Naive thymus-derived CD4-positive, alpha-beta T cell (primary cell): ENCODE measurements at places on chromosomes 1 and 21.

- no peak overlapping the region for H3K4me3 ChIP-seq
- no peaks in the 10 kb centered on the region for H3K36me3 ChIP-seq
- peaks cover 12% of the 10 kb centered on the region for H3K4me1 ChIP-seq
- DNase-seq: no peak
- no peaks in the 10 kb centered on the region for H3K27me3 ChIP-seq
These were observed 69.0 kb downstream of the PGM1 start for GRCh38 chr1:63662056-63662836.

DNA sequence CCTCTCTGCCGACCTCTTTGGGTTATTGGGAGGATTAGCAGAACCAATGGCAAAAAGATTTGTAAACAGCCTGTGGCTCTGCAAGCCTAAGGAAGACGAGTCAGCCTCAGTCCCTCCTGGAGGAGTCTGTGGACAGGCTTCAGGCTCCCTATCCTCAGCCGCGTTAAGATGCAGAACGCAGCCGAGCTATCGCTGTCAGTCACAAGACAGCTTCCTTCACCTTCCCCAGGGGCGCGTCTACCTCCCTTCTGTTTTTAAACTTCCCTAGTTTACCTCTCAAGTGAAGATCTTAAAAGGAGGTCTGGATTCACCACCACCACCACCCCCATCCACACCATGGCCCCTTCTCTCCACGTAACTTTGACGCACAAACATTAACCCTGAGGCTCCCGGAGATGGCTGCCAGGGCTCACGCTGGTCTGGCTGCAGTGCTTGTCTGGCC is 738 bp downstream of the CAMK1G start:
- no peaks in the 10 kb centered on the region for H3K36me3 ChIP-seq
- H3K4me1 ChIP-seq: no peaks in the 10 kb centered on the region
- H3K4me3 ChIP-seq: no peak overlapping the region
- H3K27ac ChIP-seq: no peak overlapping the region
- no peak for DNase-seq
- no peaks in the 10 kb centered on the region for H3K27me3 ChIP-seq

GRCh38 chr1:186391841-186392240 is 16.2 kb downstream of the ODR4 start:
- no peak for DNase-seq
- H3K36me3 ChIP-seq: peaks cover 46% of the 10 kb centered on the region
- no peaks in the 10 kb centered on the region for H3K27me3 ChIP-seq

DNA sequence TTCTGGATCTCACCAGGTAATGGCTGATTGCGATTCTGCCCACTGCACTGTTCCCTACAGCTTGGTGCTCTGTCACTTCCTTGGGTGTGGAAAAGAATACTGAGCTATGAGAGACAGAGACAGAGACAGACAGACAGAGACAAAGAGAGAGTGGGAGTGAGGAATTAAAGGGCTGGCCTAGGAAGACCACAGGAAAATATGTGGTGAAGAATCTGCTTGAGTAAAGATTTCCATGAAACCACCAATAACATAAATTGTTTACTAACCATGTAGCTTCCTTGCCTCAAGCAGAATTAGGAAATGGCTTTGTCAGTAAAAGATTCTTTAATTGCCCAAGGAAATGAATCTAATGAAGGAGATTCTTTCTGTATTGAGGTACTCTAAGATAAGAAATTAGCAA is 54.4 kb downstream of the MPZL1 start:
- no peak overlapping the region for H3K27ac ChIP-seq
- H3K27me3 ChIP-seq: no peaks in the 10 kb centered on the region
- no peaks in the 10 kb centered on the region for H3K4me1 ChIP-seq
- no peak for DNase-seq
- H3K4me3 ChIP-seq: no peak overlapping the region

- H3K4me3 ChIP-seq: no peak overlapping the region
- DNase-seq: no peak
- peaks cover 4% of the 10 kb centered on the region for H3K27me3 ChIP-seq
- no peak overlapping the region for H3K27ac ChIP-seq
- H3K4me1 ChIP-seq: peaks cover 41% of the 10 kb centered on the region
These were observed 1.6 kb upstream of the PANK4 start for GRCh38 chr1:2528016-2528415.

DNA sequence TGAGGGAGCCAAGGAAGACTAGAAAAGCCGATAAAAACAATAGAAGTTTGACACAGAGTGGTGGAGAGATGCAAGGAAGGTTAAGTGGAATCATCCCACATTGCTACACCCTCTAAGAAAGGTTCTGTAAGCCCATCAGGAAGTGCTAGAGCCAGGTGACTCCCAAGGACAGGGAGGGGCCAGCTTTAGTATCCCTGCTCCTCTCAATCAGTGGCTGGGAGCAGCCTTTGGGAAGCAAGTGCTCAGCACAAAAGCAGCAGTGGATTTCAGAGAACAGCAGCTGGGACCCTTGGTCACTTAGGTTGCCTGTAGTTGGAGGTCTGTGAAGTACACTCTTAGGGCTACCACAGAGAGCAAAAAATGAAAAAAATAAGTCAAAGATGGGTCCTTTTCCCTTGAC is 42.5 kb downstream of the NME7 start:
- no peaks in the 10 kb centered on the region for H3K4me1 ChIP-seq
- DNase-seq: no peak
- no peaks in the 10 kb centered on the region for H3K27me3 ChIP-seq
- H3K27ac ChIP-seq: no peak overlapping the region
- no peaks in the 10 kb centered on the region for H3K36me3 ChIP-seq
- H3K4me3 ChIP-seq: no peak overlapping the region

GRCh38 chr1:108513044-108513415 is 46.9 kb upstream of the EEIG2 start:
- no peak overlapping the region for H3K4me3 ChIP-seq
- no peak overlapping the region for H3K27ac ChIP-seq
- no peaks in the 10 kb centered on the region for H3K36me3 ChIP-seq
- H3K4me1 ChIP-seq: no peaks in the 10 kb centered on the region
- DNase-seq: no peak

DNA sequence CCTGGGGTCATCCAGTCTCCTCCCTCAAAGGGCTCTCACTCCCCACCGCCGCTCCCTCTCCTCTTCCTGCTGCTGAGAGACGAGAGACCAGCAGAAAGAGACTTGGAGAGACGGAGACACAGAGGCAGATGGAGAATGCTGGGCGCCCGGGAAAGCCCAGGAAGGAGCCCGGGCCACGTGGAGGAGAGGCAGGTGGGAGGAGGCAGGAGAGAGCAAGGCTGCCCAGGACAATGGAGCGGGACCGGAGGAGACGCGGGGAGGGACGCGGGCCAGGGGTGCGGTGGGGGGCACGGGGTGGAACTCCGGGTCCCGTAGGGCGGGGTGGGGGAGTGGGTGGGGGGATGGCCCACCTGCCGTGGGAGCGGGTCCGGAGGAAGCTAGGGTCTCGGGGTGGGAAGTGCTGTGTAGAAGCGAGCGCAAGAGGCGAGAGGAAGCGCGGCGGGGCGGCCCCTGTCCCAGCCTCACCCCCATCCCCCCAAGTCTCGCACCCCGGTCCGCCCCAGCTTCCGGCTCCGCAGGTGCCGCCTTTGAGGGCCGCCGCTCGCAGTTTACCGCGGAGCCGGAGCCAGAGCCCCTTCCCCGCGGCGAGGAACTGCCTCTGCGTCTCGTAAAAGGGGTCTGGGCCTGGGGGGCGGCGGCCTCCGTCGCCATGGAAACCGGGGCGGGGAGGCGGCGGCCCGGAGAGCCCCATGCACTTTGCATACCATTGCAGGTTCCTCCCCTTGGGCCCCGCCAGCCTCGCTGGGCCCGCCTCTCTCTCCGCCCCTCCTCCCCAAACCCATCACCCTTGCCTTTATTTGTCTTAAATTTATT is 11.7 kb upstream of the EPHA2 start:
- H3K4me1 ChIP-seq: peaks cover 39% of the 10 kb centered on the region
- peak overlapping the region; percentile 41 for H3K4me3 ChIP-seq
- peak; percentile 72 for DNase-seq
- no peaks in the 10 kb centered on the region for H3K27me3 ChIP-seq
- peak overlapping the region; percentile 53 for H3K27ac ChIP-seq
- no peaks in the 10 kb centered on the region for H3K36me3 ChIP-seq

DNA sequence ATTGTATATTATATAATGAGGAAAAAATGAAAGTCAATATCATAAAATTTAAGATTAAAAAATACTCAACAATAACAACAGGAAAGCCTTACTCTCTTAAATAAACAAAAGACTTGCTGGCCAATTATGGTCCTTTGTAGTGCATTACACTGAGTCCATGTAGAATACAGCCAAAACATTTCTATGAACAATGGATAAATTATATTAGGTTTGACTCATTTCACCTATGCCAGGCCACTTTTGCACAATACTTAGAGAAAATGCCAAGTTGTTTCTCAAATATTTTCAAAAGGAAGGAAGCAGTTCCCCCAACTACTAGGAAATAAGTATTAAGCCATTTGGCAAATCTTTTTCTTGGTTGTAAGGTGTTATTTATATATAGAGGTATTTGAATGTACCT is 19.8 kb upstream of the UCK2 start:
- H3K27me3 ChIP-seq: no peaks in the 10 kb centered on the region
- H3K4me1 ChIP-seq: no peaks in the 10 kb centered on the region
- no peak overlapping the region for H3K4me3 ChIP-seq
- no peaks in the 10 kb centered on the region for H3K36me3 ChIP-seq
- DNase-seq: no peak

DNA sequence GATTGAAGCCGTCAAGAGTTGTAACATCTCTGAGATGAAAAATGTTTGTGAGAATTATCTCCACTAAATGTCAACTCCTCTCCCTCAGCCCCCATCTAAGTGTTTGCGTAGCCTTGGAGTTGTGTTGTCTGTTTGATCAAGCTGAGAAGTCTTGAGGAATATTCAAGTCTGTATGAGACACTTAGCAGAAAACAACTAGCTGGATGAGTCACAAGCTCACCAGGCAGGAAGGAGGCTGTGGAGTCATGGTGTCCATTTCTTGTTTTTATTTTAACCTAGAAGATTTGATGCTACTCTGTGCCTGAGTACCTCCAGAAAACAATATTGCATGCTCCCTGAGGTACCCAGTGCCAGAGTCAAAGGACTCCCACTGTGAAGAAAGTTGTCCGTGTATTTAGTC is 211.6 kb upstream of the PLXNA2 start:
- no peaks in the 10 kb centered on the region for H3K36me3 ChIP-seq
- no peak for DNase-seq
- no peaks in the 10 kb centered on the region for H3K4me1 ChIP-seq
- H3K4me3 ChIP-seq: no peak overlapping the region
- H3K27me3 ChIP-seq: no peaks in the 10 kb centered on the region

DNA sequence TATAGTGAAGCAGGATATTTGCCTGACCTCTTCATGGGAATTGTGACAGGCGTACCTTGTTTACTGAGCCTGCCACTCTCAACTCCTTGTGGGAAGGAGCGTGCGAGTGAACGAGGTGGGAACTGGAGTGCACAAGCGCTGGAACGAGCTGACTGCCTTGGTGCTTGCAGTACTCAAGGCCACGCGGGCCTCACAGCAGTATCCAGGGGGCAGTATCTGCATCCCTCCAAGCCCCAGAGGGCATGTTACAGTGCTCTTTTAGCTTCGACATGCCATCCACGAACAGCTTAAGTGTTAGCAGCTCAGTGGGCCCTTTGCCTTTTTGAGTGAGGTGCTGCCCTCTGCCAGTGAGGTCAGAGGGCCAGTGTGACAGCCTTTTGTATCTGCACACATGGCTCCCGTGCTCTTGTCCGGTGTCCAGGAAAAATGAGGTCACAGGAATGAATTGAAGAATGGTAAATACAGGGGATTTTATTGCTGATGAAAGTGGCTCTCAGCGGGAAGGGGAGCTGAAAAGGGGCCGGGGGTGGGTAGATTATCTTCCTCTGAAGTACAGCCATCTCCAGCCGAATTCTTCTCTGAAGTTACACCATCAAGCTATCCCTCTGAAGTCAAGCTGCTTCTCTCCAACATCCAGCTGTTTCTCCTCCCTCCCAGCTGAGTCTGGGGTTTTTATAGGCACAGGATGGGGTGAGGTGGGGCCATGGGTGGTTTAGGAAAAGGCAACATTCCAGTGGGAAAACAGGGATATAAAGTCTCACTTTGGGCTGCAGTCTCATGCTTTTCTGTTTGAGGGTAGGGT is 69.3 kb downstream of the EPB41 start:
- no peaks in the 10 kb centered on the region for H3K27me3 ChIP-seq
- no peak overlapping the region for H3K4me3 ChIP-seq
- DNase-seq: no peak
- peaks cover 13% of the 10 kb centered on the region for H3K36me3 ChIP-seq
- no peaks in the 10 kb centered on the region for H3K4me1 ChIP-seq

GRCh38 chr1:42822800-42823392 is 5.7 kb upstream of the SVBP start:
- H3K27ac ChIP-seq: no peak overlapping the region

DNA sequence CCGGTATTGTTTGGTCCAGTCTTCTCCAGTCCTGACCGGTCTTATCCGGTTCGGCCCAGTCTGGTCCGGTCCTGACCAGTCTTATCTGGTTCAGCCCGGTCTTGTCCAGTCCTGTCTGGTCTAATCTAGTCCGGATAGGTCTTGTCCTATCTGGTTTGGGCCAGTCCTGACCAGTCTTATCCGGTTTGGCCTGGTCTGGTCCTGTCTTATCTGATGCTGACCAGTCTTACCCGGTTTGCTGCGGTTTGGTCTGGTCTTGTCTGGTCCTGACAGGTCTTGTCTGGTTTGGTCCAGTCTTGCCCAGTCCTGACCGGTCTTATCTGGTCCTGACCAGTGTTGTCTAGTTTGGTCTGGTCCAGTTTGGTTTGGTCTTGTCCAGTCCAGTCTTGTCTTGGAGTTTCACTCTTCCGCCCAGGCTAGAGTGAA is 30.1 kb downstream of the DHX9 start:
- H3K4me1 ChIP-seq: no peaks in the 10 kb centered on the region
- no peaks in the 10 kb centered on the region for H3K27me3 ChIP-seq
- DNase-seq: no peak
- H3K36me3 ChIP-seq: peaks cover 94% of the 10 kb centered on the region
- H3K27ac ChIP-seq: no peak overlapping the region
- no peak overlapping the region for H3K4me3 ChIP-seq

GRCh38 chr1:13990939-13991338 is 291.0 kb downstream of the PRDM2 start:
- H3K27ac ChIP-seq: no peak overlapping the region
- no peak overlapping the region for H3K4me3 ChIP-seq
- H3K4me1 ChIP-seq: no peaks in the 10 kb centered on the region
- H3K27me3 ChIP-seq: no peaks in the 10 kb centered on the region
- DNase-seq: no peak

DNA sequence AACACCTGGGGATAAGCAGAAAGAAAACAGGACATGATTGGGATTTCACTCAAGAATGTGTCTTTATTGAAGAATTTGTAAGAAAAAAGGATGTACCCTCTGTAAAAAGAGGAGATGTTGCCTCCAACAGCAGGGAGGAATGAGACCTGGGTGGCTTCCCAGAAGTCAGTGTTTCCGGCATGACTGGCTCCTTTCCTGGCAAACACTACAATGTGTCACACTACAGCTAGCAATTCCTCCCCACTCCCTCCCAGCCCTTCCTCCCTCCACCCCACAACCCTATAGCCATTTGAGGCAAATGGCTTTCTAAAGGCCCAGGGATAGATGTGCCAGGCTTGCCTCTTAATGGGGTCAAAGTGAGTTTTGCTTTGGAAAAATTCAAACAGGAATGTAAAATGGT is 11.5 kb upstream of the COL8A2 start:
- DNase-seq: no peak
- peaks cover 13% of the 10 kb centered on the region for H3K36me3 ChIP-seq
- no peak overlapping the region for H3K27ac ChIP-seq
- H3K4me1 ChIP-seq: no peaks in the 10 kb centered on the region
- no peaks in the 10 kb centered on the region for H3K27me3 ChIP-seq
